Breast epithelium (tissue), 4 donors: ENCODE measurements at places on chromosomes 12 and 14.

- no peak for DNase-seq
These were observed 411.4 kb upstream of the SOX5 start for GRCh38 chr12:24360907-24361306.

DNA sequence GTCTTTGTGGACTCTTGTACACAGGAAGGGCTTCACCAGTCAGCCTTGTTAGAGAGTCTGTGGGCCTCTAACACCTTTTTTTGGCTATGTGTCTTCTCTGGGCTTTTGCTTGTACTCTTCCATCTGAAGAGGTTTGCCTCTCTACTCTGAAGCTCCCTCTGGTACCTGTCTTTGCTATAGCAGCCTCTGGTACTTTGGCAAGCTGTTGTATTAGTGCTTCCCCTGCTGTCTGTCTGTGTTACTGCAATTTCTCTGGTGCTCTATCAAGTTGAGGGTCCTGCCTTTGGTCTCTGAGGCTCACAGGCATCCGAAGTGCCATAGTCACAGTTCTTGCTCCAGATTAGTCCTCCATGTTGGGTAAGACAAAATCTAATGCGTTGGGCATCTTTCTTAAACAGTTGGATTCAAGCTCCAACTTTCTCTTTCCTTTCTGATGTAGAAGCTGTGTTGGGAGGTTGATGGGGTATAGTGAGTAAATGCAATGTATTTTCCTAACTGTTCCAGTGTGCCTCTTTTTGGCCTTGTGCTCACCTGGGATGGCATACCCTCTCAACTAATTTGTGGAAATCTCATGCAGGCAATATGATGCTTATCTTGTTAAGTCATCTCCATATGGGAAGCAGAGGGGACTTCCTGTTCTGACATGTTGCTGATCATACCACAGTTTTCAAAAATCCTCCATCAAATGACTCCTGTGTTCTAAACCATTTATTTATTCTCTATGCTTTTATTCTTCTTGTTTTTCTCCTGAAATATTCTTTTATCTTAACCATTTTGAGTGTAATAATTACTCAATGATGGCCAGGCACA lies 88.8 kb downstream of the ATF7IP start:
- DNase-seq = no peak

DNA sequence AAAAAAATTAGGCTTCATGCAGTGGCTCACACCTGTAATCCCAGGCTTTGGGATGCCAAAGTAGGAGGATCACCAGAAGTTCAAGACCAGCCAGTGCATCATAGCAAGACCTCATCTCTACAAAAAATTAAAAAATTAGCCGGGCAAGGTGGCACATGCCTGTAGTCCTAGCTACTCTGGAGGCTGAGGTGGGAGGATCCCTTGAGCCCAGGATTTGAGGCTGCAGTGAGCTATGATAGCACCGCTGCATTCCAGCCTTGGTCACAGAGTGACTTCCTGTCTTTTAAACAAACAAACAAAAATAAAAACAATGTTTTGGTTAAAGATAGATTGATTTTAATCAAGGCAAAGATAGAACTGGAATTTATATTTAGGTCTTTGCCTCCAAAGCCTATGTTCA lies 60.6 kb downstream of the WNK1 start:
- DNase-seq = no peak

DNA sequence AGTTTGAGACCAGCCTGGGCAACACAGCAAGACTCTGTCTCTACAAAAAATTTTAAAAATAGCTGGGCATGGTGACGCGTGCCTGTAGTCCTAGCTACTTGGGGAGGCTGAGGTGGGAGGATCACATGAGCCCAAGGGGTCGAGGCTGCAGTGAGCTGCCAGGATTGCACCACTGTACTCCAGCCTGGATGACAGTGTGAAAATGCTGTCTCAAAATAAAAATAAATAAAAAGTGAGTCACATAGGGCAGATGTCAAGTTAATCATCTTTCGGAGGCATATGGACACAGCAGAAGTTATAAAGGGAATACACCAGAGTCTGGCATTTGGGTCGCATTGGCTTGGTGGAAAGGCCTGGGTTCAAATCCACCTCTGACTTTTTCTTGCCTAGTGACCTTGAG lies 92.7 kb downstream of the PHETA1 start:
- DNase-seq = no peak

DNA sequence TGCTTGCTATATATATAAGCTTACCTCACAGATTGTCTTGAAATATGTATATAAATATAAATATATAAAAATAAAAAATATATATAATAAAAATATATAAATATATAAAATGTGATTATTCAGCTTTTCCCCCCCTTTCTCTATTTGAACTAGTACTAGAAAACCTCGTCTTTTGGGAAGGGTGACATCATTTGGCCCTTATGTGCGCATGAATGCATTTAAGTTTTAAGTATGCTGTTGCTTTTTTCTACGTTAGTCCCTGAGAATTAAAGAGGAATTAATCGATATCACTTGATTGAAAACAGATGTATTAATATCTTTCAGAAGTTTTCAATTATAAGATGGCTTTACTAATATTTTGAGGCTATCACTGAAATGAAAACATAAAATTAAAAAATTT lies 69.9 kb downstream of the RAD51B start:
- no peak for DNase-seq

DNA sequence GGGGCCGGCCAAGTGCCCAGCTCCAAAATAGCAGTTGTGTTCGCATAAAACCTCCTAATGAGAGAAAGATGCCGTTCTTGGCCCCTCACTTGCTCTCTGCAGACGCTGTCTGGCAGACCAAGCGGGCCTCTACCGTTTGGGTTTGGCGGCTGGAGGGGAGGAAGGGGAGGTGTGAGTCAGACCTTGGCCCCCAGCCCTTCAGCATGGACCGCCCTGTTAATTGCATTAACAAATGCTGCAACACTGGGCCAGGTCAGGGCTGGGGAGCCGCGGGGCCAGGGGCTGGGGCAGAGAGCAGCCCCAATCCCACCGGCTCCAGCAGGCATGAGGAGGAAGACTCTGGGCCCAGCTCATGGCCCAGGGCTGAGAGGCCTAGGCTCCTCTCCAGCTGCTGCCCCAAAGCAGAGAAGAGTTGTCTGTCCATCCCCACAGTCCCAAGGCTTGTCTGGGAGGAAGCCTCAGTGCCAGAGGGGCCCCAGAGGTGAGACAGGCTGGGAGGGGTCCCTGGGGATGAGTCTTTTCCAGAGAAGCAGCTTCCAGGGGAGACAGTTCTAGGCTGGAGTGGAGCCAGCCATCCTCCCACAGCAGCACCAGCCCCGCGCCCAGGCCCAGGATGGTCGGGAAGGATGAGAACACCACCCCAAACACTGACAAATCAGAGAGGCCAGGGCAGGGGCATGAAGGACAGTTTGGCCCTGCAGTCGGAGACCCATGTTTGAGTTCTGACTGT lies 16.9 kb downstream of the LTBP2 start:
- DNase-seq = no peak

DNA sequence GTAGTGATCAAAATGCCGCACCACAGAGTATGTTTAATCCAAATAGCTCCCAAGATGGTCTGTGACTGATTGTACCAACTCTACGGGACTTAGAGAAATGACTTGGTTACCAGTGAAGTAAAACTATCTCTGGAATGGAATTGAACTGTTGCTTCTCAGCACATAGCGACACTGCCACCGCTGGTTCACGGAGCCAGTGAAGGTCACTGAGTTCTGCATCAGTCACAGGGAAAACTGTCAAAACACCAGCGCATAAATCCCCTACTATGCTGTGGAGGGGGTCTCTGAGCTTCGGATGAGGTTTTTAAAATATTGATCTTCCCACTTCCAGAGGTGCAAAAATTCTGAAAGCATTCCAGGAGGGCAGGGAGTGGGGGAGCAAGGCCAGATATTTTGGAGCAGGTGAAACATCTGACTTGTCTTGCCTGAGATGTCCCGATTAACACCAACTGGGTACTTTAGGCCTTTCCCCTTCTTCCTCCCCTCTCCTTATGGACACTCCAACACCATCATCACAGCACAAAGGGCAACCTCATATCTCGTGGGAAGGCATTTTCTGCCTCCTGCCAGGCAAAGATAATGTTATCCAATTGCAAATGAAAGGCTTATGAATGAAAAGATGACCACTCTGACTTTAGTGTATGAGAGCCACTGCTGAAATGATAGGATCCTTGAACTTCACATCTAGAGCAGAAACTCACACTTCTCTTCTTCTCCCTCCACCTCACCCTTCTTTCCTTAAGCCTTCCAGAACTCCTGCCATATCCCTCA lies 2.0 kb upstream of the PLXNC1 start:
- no peak for DNase-seq

DNA sequence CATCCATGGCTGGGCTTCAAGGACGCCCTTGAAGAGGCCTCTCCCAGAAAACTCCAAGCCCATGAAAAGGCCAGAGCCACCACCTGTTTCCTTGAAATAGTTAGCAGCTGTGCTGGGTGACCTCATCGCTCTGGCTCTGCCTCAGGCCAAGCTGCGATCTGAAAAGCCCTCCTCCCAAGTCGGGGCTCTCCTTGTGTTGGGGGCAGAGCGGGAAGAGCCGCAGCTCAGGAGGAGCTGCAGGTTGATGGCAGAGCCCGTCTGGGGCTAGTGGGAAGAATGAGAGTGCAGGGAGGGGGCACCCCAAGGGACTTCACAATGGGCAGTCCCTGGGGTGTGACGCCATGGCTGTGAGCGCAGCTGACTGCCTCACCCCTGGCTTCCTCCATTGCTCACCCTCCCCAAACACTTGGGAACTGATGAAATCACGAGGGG lies 50.0 kb upstream of the STON2 start:
- no peak for DNase-seq

- DNase-seq = no peak
These were observed 55.7 kb downstream of the TRPV4 start for GRCh38 chr12:109777544-109777943.

DNA sequence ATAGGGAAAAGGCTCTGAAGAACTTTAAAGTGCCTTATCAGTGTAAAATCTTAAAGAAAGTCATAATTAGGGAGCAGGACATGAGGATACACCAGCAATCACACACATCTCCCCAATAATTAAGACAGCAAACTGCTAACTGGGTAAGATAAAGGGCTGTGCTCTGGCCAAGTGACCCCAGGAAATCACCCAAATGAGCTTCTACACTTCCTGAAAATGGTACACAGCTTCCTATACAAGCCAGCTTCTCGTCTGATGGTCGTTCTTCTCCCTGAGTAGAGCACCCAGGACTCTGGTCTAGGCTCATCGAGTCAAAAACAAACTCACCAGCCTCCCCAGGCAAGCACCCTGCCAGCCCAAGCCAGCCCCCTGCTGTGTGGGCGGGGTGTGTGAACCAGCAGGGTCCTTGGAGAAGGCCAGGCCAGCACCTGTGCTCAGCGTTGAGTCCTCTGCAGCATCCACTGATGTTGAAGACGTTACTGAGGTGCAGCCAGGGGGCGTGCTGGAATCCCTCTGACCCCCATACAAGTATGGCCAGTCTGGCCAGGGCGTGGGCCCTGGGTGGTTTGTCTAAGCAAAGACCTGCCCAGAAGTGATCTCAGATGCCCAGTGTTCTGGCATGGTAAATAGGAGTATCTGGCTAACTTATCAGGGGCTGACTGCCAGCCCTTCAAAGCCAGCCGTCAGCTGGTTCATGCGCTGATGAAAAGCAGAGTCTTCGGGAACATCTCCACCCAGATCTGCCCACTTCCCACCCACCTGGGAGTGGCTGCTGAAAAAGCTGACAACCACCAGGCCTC lies 41.4 kb downstream of the ACTN1 start:
- DNase-seq = peak; percentile 59

GRCh38 chr14:31990183-31990857 lies 86.8 kb upstream of the ARHGAP5 start:
- no peak for DNase-seq

DNA sequence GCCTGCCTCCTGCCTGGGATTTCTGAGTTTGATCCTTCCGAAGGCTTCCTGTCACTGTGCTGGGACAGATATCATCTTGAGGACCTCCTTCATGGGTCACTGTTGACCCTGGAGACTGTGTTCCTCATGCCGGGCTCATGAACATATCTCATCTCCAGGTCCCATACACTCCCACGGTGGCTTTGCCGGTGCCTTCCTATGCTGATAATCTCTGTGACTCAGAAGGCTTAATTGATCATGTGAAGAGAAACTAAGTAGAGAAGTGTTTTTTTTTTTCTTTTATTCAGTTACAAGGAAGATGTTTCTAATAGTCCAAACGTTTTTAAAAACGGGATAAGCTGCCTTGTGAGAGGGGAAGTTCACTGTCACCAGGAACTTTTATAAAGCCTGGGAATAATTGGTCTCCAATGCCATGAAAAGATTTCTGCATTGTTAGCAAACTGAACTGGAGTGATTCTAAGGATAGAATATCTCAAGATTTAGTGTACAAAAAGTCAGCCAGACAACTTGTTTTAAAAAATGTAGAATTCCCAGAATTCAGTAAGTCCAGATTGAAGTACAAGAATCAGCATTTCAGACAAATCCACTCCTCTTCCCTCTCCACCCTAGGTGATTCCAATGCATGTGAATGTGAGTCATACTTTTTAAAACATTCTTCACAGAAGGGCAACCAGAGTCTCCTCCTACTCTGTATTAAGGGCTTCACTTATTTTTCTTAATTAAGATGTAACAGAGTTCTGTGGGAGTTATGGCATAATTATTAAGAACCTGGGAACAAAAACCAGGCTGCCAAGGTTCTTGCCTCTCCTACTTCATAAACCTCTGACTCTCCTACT lies 139.8 kb upstream of the LGR5 start:
- no peak for DNase-seq

DNA sequence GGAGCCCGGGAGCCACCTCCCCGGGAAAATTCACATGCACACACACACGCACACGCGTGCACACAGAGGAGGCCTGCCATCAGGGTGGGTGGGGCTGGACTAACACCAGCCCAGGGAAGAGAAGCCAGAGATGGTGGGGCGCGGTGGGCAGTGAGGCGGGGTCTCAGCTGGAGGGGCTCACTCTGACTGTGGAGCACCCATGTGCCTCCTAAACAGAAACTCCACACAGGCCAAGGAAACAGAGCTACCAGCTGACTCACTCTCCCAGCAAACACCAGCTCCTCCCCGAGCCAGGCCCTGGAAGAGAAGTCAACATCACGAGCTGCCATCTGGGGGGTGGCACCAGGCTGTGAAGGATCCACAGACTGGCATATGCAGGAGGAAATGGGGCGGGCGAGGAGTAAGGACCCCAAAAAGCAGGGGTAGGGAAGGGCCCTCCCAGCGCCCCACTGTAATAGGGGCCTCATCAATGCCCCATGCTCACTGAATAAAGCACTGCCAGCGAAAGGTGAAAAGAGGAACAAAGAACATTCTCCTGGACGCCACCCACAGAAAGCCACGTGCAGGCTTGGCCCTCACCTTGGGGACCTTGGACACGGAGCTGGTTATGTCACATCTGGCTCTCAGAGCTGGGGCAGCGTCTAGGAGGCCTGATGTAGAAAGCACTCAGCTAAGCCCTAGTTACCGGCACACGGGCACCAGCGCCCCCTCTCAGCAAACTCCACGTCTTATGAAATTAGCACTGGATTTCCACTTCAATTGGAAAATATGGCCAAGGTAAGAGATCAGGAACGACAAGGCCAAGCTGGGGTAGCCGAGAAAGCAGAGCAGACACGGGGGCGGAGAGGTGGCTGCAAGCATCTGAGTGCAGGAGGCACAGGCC lies 8.4 kb upstream of the INF2 start:
- peak; percentile 68 for DNase-seq

DNA sequence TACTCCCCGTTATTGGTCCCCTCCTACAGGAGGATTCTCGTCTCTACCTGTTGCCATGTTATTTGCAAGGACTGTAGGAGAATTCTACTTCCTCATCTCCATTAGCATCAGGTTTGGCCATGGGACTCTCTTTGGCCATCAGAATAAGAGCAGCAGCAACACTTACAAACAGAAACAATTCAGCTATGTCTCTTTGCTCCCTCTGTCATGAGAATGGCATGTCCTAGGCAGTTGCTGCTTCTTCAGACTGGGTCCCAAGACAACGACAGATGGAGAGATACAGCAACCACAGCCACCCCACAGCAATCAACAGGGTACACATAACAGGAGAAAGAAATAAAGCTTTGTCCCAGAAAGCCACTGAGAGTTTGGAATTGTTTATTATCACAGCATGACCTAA lies 19.7 kb downstream of the SLC41A2 start:
- no peak for DNase-seq
